ENCODE measurements at places on chromosomes 5 and 9.

DNA sequence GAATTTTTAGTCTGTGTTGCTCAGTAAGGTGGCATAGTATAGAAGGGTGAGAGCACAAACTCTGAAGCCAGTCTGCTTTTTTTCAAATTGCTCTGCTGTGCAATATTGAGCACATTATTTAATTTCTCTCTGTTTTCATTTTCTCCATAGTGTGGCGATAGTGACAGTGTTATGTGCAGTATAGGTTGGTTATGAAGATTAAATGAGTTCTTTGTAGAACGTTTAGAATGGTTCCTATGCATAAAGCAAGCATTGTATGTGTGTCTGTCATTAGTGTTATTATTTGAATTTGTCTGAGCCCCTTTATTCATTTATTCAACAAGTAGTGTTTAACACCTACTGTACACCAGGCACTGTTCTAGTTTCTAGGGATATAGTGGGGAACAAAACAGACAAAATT is 9.2 kb downstream of the PRR16 start:
- no peak for DNase-seq

DNA sequence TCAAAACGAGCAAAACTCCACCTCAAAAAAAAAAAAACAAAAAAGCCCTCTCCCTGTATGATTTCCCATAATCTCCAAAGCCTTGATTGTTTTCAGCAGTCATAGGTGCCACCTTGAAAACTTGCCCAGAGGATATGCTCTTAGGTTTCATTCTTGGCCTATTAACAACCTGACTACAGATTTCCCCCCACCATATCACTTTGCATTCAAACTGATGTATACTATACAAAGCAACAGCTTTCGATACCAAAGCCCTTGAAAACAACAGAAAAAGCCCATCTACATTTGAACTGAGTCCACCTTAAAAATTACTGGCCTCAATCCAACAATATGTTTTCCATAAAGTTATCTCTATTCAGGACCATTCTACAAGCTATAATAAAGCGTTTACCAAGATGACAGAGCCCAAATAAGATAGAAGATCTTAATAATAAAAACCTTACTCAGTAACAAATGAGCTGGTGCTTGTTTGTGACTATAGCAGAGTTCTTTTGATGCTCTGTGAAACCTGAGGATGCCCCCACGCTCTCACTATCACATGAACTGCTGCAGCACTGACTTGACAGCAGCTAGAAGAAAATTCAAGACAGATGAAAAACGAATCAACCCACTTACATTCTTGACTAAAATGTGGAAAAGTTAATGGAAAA is 44.4 kb downstream of the FNBP1 start:
- DNase-seq: no peak

- no peak for DNase-seq
Measured at GRCh38 chr5:179814090-179814489, 6.6 kb upstream of the SQSTM1 start.

GRCh38 chr9:130997925-130998596 is 10.9 kb upstream of the LAMC3 start:
- DNase-seq: peak; percentile 25

DNA sequence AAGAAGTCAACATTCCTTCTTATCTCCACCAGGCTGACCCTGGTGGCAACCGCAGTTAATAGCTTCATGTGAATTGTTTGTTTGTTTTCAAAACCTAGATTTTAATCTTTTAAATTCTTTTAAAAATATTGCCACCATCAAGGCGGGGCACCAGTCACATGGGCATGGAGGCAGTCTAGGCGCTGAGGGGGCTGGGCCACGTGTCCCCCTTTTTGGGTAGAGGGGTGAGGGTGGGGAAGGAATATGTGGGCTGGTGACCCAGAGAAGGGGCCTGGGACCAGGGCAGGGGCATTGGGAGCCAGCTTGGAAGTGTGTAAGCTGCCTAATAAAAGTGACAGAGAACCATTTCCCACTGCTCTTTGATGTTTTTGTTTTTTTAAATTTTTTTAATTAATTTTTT is 147.3 kb downstream of the GADD45G start:
- DNase-seq: no peak

DNA sequence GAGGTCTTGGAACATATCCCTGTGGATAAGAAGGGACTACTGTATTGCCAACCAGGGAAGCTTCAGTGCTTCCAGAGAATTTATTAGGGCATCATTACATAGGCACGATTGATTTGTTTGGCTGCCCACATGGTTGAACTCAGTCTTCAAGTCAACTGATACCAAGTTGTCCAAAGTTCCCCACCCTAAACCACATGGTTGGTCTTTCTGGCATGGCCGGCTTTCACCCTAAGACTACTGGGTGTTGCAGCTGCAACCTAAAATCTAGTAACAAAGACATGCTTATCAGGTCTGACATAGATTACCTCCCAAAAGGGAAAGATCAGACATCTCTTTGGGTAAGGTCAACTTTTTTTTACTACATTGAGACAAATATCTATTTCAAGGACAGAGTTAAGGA is 37.0 kb downstream of the FAF2 start:
- no peak for DNase-seq

GRCh38 chr9:123131993-123132392 is 98.5 kb downstream of the GPR21 start:
- no peak for DNase-seq

GRCh38 chr5:15936505-15937245 is 242.9 kb downstream of the MARCHF11 start:
- no peak for DNase-seq

DNA sequence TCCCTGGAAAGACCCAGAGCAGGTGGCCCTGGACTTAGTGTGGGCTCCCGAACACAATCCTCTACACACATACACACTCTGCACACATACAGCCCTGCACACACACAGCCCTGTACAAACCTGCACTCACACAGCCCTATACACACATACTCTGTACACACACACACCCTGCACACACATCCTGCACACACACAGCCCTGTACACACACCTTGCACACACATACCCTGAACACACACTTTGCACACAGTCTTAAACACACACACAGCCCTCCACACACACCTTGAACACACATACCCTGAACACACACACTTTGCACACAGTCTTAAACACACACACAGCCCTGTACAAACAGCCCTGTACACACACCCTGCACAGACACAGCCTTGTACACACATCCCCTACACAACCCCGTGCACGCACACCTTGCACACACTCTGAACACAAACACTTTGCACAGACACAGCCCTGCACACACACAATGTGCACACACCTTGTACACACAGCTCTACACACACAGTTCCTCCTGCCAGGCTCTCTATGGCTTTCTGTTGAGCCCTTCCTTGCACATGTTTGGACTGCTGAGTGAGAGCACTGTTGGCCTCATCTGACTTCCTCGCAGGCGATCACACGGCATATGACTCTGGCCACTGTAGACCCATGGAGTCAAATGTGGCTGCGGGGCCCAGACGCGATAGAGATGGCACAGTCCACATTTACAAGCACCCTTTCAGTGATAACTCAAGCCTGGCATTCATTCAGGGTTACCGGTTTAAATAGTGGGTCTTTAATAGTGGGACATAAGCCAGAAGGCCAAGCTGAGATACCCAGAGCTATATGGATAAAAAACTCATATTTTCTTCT is 245.7 kb upstream of the IRX1 start:
- no peak for DNase-seq

- DNase-seq: no peak
Measured at GRCh38 chr9:95429096-95429495, 87.7 kb downstream of the PTCH1 start.

- DNase-seq: no peak
Measured at GRCh38 chr5:81195335-81195929, 37.7 kb upstream of the CKMT2 start.

- DNase-seq: no peak
Measured at GRCh38 chr5:115179394-115180164, 9.9 kb upstream of the TRIM36 start.

GRCh38 chr5:140631831-140632365 is 1.1 kb downstream of the CD14 start:
- no peak for DNase-seq

- DNase-seq: no peak
Measured at GRCh38 chr9:136078024-136078423, 17.1 kb downstream of the NACC2 start.

DNA sequence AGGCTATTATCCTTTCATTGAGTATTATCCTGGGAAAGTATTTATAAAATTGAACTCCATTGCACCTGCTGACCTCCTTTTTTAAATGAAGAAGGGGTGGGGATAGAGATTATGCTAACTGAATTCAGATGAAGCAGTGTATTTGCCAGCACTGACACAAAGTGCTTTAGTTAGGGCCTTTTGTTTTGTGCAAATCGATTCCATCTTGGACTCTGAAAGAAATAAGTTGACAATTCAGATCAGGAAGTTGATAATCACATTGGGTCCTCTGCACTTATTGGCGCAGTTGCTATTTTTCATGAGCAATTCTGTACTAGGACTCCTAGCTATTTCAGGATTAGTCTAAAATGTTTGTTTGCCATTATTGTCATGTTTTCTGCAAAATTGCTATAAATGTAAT is 101.6 kb upstream of the FSD1L start:
- DNase-seq: peak; percentile 7

DNA sequence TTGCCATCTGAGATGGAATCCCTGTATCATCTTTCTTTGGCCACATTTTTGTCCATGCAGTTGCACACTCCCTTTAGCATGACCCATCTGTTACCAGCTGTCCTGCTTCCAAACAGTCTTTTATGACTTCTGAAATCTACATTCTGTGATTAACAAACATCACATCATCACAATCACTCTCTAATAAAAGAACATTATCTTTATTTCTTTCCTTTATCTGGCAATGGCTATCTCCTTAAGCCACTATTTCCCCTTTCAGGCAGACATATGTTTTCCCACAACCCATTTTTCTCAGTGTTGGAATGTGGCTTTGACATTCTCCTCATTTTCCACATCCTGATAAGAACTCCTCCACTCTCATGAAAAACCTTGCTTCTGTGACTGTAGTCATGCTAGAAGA is 141.0 kb downstream of the ST8SIA4 start:
- no peak for DNase-seq

DNA sequence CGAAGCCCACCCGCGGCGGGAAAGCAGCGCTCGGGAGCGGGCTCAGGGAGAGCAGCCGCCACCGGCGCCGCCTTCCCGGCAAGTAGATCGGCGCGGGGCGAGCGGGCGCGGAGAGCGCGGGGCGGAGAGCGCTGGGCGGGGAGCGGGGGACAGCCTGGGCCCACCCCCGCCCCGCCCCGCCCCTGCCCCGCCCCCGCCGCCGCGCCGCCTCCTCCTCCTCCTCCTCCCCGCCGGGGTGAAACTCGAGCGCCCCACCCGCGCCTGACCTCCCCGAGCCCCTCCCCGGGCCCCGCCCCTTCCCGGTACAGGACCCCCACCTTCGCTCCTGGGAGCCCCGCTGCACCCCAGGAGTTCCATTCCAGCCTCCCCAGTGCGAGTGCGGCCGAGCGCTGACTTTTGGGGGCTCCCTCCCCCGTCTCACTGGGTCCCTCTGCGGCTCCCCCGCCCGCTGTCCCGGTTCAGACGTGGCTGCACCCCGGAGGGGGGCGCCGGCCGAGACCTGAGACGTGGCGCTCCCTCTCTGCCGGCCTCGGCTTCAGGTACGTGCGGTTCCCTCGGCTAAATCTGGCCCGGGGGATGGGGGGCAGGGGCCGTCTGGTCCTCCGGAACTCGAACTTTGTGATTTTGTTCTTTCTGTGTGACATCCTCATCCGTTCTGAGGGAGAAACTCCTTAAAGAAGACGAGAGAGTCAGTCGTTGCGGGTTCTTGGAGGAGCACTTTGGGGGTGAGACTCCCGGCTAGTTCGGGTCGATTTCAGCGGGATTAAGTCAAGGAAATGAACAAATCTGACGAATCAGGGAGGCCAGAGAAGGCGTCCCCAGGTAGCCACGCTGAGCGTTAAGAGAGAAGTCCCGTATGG is at the start of gene SEMA5A:
TSS of gene SEMA5A (minus strand) at position 84 of the 860 bp plus-strand sequence. CDS start 166,129 bp downstream, outside the sequence.
- no peak for DNase-seq

- DNase-seq: no peak
Measured at GRCh38 chr9:91500509-91501014, 76.9 kb upstream of the NFIL3 start.

DNA sequence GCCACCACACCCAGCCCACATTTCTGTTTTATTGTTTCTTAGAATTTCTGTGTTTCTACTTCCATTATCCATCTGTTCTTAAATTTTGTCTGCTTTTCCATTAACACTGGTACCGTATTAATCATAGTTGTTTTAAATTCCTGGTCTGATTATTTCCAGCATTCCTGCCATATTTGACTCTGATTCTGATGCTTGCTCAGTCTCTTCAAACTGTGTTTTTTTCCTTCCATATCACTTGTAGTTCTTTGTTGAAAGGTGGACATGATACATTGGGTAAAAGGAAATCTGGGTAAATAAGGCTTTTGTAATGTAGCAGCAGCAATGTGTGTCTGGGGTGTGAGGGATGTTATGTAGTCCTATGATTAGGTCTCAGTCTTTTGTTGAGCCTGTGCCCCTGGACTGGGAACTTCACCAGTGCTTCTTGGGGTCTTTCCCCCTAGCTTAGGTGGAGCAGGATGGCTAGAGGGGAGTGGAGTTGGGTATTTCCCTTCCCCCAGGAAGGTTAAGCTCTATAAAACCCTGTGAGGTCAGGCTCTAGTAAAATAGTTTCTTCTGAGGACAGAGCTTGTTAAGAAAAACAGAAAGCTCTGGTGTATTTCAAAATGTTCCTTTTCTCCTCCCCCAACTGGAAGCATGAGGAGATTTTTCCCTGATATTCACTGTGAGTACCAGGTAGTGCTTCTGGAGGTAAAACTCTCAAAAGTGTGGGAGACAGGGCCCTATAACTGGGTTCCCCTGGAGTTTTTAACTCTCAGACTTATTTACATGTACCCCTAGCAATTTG is 10.1 kb upstream of the TMOD1 start:
- no peak for DNase-seq

GRCh38 chr9:87615547-87616148 is 110.3 kb upstream of the CTSL start:
- no peak for DNase-seq

- DNase-seq: no peak
Measured at GRCh38 chr9:134491196-134491835, 150.3 kb upstream of the COL5A1 start.

DNA sequence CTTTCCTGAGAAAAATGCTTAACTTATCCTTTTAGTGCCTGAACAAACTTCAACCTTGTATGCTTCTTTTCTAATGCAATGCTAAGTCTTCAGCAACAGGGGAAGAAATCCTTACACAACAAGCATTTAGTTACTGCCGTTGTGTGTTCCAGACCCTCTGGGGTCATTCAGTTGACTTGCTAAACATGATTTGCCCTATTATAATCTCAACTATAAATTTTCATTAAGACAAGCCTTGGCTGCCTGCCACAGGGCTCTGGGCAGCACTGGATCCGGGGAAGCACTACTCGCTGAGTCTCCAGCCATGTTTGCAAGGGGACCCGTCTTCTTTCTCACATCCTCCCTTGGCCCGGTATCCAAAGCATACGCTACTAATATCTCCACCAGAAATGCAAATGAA is 58.1 kb downstream of the PTCH1 start:
- DNase-seq: no peak
